PC-9 (cell line): ENCODE measurements at places on chromosomes 6 and 20.

- DNase-seq = no peak
These were observed 4.2 kb upstream of the ANGPT4 start for GRCh38 chr20:920311-920710.

DNA sequence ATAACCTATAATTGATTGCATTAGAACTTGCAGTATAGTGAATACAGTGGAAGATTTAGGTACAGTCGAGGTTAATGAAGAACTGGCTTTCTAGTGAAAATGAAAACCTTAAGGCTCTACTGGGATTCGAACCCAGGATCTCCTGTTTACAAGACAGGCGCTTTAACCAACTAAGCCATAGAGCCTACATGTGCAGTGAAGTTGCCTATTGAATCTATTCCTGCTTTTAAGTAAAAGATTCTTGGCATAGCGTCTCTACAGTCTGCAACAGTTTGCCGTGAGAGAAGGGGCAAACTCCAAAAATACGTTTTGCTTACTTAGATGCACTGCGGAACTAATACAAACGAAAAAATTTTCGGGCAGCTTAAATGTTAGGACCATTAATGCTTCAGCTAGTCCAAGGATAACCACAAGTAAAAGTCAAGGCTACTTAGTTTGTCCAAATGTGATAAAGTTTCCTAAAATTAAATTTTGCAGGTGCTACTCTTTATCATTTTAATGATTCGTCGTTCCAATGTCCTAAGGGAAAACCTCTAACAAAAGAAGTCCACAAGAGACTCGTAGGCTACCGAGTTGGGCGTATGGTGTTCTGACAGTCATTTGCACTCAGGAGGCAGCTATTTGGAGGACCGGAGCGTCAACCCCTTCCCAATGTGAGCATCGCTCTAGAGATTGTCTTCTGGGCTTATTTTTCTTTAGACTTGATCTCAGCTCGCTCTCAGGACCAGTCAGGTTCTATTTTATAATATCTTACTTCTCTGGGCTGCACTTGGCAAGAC, 31.3 kb upstream of the ZSCAN23 start:
- peak; percentile 74 for DNase-seq

GRCh38 chr6:40529040-40529439, 58.1 kb downstream of the LRFN2 start:
- DNase-seq = no peak

DNA sequence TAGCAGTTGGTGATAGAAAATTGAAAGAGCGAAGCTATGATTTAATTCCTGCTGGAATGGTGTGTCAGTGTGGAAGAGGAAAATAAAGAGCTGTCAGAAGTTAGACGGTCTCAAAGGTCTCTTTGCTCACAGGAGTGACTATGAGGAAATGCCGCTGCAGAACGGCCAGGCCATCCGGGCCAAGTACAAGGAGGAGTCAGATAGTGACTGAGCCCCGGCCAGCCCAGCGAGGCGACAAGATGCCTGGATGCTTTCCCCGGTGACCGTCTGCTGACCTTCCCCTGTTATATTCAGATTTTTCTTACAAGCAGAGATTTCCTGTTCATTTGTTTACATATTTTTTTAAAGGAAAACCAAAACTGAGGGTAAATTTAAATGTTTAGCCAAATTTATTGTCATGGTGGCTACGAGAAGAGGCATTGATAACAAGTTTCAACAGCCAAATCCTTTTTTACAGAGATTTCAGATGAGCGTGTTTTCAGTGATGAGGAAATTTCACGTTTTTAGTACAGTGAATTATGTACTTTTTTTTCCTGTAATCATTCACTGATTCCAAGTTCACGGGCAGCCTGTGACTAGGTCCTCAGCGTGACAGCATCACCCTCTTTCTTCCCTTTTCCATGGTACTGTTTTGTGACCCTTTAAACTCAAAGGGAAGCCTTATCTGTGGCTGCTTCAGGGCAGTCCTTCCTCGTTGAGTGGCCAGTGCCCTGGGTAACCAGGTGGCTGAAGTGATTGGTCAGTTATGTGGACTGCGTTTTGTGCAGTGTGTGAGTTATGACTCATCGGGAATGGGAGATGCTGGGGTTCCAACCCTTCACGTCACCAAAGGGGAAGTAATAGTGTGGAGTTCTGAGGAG, 12.6 kb downstream of the DYNLT1 start:
- DNase-seq = peak; percentile 76

GRCh38 chr20:57618764-57619050, 1.5 kb downstream of the ZBP1 start:
- DNase-seq = no peak

GRCh38 chr20:31926493-31926892, 25.4 kb downstream of the PDRG1 start:
- no peak for DNase-seq

- no peak for DNase-seq
These were observed 276.6 kb upstream of the CNR1 start for GRCh38 chr6:88442737-88443136.

DNA sequence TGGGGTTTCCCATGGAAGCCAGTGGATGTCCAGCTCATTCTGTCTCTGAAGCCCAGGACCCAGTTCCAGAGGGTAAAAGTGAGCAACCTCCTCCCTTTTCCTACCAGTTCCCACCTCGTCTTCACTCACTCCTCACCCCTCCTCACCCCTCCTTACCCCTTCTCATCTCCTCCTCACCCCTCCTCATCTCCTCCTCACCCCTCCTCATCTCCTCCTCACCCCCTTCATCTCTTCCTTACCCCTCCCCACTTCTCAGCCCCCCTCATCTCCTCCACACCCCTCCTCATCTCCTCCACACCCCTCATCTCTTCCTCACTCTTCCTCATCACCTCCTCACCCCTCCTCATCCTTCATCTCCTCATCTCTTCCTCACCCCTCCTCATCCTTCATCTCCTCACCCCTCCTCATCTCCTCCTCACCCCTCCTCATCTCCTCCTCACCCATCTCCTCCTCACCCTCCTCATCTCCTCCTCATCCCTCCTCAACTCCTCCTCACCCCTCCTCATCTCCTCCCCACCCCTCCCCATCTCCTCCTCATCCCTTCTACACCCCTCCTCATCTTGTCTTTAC, 246.1 kb downstream of the MYLK4 start:
- no peak for DNase-seq

- peak; percentile 93 for DNase-seq
These were observed 1.8 kb downstream of the GTPBP2 start for GRCh38 chr6:43627008-43627825.

DNA sequence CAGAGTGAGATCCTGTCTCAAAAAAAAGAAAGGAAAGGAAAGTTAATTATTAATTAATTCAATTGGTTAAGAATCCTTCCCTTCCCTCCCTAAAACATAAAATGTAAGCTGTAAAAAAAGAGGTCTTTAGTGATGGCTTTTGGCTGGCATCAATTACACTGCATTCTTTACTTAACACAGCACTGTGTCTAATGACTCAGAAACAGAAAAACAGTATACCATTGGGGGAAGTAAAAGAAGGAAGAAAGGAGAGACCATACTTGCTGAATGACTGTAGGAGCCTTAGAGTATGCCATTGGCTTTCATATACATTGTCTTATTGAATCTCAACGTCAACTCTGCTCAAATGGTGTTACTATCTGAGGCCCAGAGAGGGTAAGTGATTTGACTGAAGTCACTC, 18.3 kb upstream of the CITED2 start:
- peak; percentile 60 for DNase-seq

- DNase-seq = peak; percentile 25
These were observed 2.0 kb downstream of the FOXC1 start for GRCh38 chr6:1611572-1612298.

DNA sequence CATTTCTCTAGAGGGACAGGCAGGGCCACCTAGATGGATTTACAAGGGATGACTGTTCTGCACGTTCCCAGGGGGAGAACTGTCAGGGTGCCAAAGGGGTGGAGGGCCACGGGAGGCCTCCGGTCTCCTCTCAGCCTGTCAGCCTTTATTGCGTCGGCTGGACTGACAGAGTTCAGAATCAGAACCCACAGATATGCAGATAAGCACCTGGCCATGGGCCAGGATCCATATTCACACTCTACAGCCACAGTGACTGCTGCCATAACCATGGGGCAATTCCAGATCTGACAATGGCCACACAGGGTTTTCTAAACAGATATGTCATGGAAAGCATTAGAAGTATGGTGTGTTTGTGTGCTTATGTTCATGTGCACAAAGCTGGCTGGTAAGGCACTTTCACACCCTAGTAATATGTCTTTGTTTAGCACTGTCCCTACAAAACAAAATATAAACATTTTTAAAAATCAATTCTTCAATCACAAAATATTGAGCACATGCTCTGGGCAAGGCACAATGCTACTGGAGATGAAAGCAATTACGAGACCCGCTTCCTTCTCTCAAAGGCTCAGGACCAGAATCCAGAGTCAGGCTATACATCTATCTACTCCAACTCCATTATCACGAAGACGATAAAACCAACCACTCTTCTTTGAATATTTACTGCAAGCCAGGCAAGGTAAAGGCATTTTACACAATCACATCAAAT, 29.1 kb downstream of the TRAM2 start:
- DNase-seq = no peak

GRCh38 chr6:30000156-30000791, 57.9 kb downstream of the HLA-A start:
- DNase-seq = peak; percentile 57

DNA sequence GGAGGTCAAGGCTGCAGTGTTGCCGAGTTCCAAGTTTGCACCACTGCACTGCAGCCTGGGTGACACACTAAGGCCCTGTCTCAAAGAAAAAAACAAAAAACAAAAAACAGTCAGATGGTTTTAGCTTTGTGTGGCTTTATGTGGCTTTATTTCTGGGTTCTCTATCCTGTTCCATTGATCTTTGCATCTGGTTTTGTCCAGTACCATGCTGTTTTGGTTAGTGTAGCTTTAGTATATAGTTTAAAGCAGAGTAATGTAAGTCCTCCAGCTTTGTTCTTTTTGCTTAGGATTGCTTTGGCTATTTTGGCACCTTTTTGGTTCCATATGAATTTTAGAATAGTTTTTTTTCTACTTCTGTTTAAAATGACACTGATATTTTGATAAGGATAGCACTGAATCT, 225.5 kb downstream of the HDGFL1 start:
- no peak for DNase-seq

DNA sequence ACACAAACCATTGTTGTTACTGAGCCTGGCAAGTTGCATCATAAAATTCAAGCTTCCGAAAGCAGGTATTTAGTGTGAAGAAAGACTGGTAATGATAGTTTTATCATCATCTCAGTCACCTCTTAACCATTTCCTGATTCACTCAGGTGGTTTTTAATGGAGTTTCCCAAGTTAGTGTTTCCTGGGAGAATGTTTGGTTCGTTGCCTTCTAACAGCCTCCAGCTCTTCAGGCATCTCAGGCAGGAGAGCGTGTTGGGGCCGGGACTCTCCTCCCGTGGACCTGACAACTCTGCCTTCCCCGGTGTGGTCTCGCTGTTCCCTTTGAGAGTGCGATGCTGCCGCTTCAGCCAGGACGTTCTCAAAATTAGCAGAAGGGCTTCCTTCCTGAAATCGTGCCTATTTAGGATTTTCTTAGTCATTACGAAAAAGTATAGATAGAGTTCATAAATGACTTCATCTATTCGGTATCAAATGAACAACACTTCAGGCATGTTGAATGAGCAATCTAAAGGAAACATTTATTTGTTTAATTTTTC, 105.0 kb upstream of the QKI start:
- peak; percentile 93 for DNase-seq

DNA sequence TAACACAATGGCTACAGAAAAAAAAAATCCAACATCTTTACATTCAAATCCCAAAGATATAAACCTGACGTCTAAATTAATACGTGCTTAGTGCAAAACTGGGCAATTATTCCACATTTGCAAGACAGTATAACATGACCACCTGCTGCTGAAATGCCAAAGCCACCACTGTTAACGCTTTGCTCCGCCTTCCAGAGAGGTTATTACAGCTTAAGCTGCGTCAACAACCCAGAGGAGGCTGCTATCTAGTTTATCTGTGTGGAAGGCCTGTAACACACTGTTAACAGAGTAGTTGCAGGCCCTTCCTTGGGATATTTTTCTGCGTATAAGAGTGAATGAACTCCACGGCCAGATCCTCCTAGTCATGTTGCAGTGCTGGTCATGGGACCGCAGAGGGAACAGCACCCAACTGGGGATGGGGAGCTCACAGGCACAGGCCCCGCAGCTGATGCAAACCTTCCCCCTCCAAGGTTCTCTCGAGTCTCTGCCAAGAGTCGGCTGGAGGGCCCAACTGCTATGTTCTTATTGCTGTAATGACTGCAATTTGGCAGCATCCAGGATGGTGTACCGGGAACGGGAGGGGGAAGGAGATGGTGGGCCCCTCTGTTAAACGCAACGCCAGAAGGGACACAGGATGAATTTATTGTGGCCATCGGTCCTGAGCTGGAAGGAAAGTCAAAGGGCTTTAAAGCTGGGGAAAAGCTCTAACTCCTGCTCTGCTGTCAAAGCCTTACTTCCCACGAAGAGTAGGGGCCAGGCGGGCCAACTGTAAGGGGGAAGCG, 993 bp upstream of the NCOA7 start:
- no peak for DNase-seq

DNA sequence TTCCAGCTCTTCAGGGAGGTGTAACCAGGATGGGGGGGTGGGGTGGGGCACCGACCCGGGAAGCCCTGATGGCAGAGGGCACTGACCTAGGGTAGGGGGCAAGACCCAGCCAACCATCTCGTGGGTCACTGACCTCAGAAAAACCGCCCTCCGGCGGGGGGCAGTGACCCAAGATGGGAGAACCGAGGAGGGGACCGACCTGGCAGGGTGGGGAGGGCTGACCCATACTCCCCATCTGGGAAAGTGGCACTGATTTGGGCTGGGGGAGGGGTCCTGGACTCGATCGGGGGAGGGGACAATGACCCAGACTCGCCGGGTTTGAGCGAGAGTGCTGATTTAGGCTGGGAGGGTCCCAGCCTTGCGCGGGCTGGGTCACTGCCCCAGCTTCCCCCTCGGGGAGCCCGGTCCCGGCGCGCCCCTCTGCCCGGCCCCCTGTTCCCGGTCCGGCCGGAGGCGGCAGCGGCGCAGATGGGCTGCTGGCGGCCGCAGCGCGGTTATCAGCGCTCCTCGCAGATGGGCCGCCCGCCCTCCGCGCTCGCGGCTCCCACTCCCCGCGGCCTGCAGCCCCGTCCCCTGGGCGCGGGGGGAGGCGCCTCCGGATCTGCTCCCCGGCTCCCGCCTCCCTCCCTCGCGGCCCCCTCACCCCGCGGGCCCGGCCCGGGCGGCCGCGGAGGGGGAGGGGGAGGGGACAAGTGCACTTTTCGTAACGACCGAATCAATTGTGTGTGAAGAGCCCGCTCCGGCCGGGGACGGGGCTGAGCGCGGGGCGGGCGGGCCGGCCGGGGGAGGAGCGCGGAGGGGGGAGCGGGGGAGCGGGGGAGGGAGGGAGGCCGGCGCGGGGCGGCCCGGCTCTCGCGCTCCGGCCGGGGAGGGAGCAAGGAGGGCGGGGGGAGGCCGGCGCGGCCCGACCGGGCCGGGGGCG, 2.2 kb downstream of the NOL4L start:
- DNase-seq = peak; percentile 36
